Ovary (tissue), 10 donors: ENCODE measurements at places on chromosomes 4 and X.

DNA sequence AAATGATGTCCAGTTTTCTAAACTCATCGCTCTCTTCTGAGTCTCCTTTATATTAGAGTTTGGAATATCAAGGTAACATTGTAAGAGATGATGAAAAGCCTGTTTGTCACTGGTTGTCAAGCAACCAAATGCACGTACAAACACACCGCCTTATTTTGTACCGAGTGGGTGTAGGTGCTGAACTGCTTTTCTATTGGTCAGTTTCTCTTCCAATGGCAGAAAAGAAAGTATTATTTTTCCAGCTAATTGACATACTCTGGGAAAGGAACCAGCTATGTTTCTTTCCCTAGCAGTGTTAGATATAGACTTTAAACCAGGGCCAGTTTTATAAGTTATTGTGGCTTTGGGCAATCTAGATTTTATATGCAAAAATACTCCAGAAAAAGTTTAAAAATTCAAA is 6.6 kb upstream of the PPM1K start:
- peak; percentile 34 for DNase-seq

DNA sequence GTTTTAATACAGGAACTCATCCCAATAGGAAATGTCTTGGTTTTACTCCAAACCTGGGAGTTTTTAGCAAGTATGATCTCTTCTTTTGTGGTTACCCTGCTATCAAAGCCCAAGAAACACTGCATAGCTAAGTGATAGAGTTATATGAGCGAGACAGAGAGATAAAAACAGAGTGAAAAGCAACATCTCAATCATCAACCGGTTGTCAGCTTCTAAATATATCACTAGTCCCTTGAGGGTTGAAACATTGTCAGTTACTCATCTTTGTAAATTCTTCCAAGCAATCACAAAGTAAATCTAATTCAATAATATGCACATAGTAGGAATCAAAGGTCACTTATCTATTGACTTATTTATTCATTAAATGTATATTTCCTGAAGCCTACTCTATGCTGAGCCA is 483.9 kb downstream of the IDS start:
- no peak for DNase-seq

- peak; percentile 80 for DNase-seq
Measured at GRCh38 chr4:4574792-4575191, 32.9 kb upstream of the STX18 start.

- no peak for DNase-seq
Measured at GRCh38 chr4:76312457-76312856, 5.9 kb downstream of the STBD1 start.

GRCh38 chr4:105895583-105896460 is 551 bp downstream of the NPNT start:
- DNase-seq, result peak; percentile 39

GRCh38 chr4:79788884-79789283 is 284.1 kb downstream of the ANTXR2 start:
- no peak for DNase-seq
